ENCODE measurements at places on chromosomes 2 and 18.

- peak; percentile 7 for DNase-seq
Observed at GRCh38 chr2:39228413-39229209, 15.2 kb downstream of the CDKL4 start.

DNA sequence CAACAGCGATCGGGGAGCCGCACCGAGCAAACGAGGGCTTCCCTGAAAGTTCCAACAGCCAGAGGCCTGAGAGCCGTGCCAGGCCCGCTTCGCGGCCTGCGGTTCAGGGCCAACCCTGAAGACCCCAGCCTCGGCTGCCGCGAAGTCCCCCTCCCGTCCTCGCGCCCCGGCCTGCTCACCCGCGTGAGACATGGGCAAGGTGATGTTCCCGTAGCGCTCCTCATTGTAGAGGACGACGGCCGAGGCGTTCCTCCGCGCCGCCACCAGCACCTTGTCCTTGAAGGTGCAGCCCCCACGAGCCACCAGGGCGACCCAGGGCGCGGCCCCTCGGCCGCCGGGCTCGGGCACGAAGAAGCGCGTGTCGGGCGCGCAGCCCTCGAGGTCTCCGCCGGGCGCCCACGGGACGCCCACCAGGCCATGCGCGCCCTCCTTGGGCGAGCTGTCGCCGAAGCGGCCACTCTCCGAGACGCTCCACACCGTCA is 510 bp downstream of the RNF149 start:
- no peak for DNase-seq

GRCh38 chr2:172249986-172250385 is 147.3 kb upstream of the DLX2 start:
- no peak for DNase-seq

DNA sequence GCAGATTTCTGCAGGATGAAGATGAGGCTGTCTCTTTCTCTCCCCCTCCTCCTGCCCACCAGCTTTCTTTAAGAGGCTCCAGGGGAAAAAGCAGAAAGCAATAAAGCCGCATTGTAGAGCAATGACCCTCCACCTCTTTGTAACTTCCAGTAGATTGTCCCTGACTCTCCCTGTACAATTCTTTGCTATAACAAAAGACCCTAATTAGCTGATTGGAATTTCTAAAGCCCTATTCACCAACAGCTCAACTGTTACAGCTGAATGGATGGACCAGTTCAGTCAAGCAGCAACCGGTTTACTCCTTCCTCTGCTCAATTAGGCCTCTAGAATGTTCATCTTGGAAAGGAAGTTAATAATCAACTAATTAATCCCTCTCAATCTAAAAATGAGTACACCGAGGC is 301.0 kb downstream of the STK39 start:
- DNase-seq = no peak

- no peak for DNase-seq
Observed at GRCh38 chr2:44834656-44835055, 106.8 kb upstream of the SIX3 start.

DNA sequence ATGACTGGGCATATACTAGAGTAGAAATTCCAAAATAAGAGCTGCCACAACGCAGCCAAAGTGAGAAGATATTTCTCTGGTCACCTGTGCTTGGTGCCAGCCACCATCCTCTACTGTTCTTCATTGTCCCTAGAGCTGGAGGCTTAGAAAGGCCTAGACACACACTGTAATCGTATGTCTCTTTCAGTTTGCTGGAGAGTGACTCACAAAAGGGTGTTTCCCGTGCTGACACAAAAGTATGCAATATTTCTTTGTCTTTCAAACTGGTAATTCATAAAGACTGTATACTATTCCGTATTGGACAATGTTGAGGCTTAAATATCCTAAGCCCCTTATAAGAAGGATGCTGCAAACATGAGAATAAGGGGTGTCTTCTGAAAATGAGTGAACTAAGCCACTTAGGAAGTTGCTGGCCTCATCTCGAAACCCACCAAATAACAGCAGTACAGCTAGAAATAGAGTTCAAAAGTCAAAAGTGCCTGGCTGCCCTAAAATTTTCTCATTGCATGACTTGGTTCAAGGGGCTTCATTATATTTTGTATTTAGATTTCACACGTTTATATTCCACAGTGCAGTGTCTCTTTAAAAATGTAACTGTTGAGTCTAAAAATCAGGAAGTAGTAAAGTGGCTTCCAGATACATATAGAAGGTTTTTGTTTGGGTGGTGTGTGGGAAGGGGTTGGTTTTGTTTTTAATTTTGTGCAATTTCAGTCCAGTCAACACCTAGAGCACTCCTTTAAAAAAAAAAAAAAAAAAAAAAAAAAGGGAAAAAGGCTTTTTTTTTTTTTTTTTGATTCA is 601.1 kb downstream of the ARHGAP15 start:
- DNase-seq = peak; percentile 81

- no peak for DNase-seq
Observed at GRCh38 chr18:413233-413632, 87.3 kb downstream of the COLEC12 start.

GRCh38 chr18:58997811-58998337 is 133.2 kb downstream of the ZNF532 start:
- no peak for DNase-seq

GRCh38 chr2:177551989-177552421 is 159.4 kb downstream of the AGPS start:
- DNase-seq = no peak

GRCh38 chr2:105712981-105713596 is 31.6 kb upstream of the NCK2 start:
- peak; percentile 29 for DNase-seq

- DNase-seq = peak; percentile 53
Observed at GRCh38 chr2:239509373-239510143, 108.7 kb upstream of the HDAC4 start.

- no peak for DNase-seq
Observed at GRCh38 chr2:126828051-126828450, 70.6 kb upstream of the TEX51 start.

- no peak for DNase-seq
Observed at GRCh38 chr2:13466076-13466475, 749.3 kb downstream of the TRIB2 start.

DNA sequence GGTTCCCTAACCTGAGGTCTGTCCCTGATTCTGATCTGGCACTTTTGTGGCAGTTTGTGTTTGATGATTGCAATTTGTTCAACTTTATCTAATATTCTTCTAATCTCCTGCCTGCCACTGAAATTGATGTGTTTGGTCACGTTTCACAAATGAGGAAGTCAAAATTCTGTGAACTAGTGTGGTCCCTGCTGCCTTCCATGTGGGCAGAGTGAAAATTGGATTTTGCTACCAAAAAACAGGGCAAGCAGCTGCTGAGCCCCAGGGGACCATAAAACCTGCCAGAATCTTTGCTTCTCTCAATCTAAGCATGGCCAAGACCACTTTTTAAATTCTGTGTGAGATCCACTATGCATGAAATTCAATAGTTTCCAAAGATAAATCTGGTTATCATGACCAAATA is 195.5 kb upstream of the CYRIA start:
- no peak for DNase-seq

GRCh38 chr2:100029460-100029859 is 112.9 kb downstream of the AFF3 start:
- no peak for DNase-seq

DNA sequence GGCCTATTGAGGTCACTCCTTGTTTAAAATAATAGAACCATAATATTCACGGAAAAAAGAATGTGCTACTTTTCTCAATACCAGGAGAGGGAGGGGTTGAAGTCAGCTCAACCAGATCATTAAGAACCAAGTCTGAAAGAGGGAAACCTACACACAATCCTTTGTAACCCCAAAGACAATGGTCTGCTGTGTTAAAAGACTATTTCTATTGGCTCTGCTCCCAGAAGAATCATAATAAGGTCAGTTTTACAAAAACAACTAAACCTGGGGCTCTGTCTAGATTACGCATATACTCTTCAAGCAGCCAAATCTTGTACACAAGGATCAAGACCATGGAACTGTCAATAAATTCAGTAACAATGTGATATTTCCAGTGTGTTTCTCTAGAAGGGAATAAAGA is 177.2 kb upstream of the CRIM1 start:
- DNase-seq = no peak

GRCh38 chr18:12699747-12700146 is 2.8 kb downstream of the CEP76 start:
- no peak for DNase-seq

DNA sequence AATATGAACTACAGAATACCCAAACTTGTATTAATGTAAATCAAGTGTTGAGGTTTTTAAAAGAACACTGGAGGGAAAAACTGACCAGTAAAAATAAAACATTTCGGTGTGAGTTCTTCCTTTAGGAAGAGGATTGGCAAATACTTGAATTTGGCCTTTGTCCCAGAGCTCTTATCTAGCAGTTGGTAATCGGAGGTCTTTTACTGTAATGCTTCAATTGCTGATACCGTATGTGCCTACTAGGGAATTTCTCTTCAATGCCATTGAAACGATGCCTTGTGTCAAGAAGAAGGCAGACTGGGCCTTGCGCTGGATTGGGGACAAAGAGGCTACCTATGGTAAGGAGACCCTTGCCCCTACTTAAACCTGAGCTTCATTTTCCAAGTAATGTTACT is 4.1 kb downstream of the RRM2 start:
- no peak for DNase-seq

DNA sequence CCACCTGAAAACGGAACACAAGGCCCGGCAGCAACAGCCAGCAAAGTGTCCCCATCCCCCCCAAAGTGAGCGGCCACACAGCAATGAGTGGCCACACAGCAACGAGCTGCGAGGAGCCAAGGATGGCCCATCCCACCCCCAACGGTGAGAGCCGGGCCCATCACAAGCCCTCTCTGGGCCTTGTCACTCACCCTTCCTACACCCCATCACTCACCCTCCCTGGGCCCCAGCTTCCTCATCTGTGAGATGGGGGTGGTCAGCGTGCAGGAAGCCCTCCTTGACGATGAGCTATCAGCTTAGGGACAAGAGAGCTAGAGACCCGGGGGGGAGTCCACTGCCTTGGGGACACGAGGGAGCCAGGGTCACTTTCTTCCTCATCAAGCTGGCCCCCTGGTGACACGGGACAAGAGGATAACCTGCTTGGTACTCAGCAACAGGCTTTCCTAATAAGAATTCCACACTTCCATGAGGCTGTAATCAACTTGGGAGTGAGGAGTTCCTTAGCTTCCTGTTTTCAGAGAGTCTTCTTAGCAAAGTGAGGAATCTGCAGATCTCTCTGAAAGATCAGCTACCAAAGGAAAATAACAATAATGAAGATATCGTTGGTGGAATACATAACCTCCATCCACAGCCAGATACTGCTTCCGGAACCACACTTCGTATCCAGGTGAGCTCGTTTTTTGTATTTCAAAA is 92.8 kb downstream of the HDAC4 start:
- DNase-seq = no peak

- DNase-seq = no peak
Observed at GRCh38 chr2:26590508-26590907, 50.7 kb downstream of the CIB4 start.

DNA sequence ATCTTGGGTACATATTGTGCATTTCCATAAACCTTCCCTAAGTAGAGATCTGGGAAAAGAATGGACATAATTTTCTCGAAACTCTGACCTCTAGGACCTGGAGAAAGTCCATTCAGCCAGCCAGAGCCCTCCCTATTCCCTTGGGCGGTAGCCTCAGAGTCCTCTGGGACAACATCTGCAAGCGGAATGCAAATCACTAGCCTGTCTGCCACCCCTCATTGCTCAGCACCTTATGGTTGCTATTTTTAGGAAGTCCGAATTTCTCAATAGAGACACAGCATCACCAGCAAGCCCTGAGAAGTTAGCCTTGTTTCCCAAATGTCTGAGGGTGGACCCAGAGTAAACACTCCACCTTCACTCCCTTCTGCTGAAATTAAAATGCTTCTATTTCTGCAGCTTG is 17.6 kb upstream of the CD28 start:
- peak; percentile 96 for DNase-seq

DNA sequence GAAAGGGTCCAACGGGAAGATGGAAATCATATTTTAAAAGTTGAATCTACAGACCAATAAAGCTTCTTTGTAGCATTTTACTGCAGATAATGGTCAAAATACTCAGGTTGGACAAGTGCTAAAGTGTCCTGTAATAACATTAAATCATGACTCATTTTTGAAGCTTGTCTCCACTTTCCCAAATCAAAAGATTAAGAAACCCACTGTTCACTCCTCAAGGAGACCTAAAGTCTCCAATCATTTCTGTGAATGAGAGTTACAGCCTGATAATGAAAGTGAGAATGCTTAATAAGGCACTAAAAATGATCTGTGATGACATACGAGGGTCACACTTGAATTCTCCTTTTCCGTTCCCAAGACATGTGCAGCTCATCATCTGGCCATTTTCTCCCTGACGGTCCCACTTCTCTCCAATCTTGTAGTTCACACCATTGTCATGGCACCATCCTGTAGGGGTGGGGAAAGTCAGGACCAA is 53.4 kb downstream of the ATIC start:
- no peak for DNase-seq

DNA sequence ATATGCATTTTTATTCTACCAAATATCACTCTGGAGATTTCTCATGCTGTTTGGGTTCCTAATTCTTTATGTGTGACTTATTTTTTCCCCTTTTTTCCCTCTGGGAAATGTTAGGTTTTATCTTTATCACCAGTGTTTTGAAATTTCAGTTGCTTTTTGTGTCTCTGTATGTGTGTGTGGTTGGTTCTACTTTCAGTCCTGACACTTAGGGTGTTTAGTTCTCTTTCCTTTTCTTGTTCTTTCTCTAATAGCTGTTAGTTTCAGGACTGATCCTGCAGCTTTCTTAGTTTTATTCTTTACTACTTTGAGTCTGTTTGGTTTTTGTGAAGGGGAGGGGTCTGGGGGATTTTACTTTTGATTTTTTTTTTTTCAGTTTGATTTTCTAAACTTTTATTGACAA is 23.1 kb downstream of the PPM1B start:
- DNase-seq = no peak

- DNase-seq = no peak
Observed at GRCh38 chr2:193276069-193276468, 1081.3 kb upstream of the TMEFF2 start.

- no peak for DNase-seq
Observed at GRCh38 chr2:82539280-82539621, 1919.8 kb downstream of the SUCLG1 start.

- peak; percentile 33 for DNase-seq
Observed at GRCh38 chr2:27270670-27271069, 4.6 kb upstream of the DNAJC5G start.

- peak; percentile 16 for DNase-seq
Observed at GRCh38 chr2:68057658-68058396, 5.0 kb downstream of the C1D start.

DNA sequence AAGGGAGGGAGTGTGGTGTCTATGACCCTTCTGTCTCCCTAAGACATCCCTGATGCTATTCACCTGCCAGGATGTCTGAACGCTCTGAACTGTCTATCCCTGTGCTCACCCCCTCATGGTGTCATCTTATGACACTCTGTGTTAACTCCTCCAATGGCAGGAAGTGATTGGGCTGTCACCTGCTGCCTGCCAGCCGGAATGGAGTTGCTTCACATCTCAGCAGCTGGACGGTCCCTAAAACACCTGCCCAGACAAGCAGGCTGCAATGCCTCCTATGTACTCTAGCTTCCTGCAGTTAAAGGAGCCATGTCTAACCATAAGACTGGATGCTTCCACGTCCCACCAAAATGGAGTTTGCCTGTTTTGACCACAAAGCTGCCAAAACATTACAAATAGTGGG is 99.9 kb downstream of the CPO start:
- DNase-seq = no peak

- no peak for DNase-seq
Observed at GRCh38 chr2:126720638-126721037, 64.7 kb downstream of the GYPC start.

- DNase-seq = no peak
Observed at GRCh38 chr2:128354726-128355470, 36.2 kb upstream of the HS6ST1 start.

Data from inflammatory macrophage treated with lipopolysaccharide for 1 hour (primary cell).